Activated CD4-positive, alpha-beta T cell treated with anti-CD3 and anti-CD28 coated beads, Interleukin-2, amount 10 ng/mL, durations not matched to agents 7 days and 5 days (primary cell): ENCODE measurements at places on chromosomes 5 and 9. TPM values are rescaled to one million over a fixed set of nuclear protein-coding genes. Genes with fewer than 3 reads are reported as not detected.

Gene ANKRD34B
- total RNA-seq: not detected

DNA sequence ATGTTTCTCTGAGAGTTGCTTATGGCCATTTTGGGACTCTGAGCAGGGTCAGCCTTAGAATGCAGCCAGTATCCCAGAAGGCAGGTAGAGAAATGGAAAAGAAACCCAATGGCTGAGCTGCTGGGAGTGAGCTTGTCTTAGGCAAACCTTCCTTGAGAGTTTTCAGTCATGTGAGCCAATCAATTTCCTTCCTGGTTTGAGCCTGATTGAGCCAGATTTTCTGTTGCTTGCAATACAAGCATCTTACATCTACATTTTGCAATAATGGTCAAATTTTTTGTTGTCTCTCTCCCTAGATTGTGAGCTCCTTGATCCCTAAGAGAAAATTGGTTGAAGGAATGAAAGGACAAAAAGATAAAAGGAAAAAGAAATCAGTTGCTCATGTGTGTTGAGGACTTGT lies 155.3 kb downstream of the SNX18 start:
- DNase-seq: no peak

DNA sequence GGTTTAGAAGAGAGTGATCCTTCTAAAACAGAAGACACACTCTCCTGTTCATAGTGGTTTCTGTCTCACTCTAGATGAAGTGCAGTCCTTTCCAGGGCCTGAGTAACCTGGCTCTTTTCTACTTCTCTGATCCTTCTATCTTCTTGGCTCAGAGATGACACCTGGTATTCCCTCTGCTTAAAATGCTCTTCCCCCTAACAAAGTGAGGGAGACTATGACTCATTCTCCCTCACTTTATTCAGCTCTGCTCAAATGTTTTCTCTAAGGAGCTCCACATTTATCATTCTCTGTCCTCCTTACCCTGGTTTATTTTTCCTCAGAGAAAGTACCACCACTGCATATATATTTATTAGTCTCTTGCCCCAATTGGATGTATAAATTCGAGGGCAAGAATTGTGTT lies 24.6 kb downstream of the TUT7 start:
- no peak for DNase-seq

DNA sequence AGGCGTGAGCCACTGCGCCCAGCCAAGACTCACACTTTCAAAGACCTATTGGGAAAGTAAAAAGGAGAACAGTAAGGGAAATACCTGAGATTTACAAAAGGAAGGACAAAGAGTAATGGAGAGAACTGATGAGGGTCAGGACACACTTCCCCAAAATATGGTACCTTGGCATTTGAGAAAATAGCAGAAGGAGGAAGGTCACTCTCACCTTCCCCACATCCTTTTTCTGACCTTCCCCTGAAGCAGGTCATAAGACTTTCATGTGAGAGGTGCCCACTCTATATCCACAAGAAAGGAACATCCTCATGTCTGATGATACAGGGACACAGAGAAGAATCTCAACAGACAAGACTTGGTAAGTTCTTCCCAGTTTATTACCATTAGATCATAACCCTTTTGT lies 272.8 kb downstream of the FBXL17 start:
- no peak for DNase-seq

- DNase-seq: no peak
Observed at GRCh38 chr5:54387659-54388232, 67.8 kb upstream of the HSPB3 start.

- no peak for DNase-seq
Observed at GRCh38 chr9:133112663-133113026, 8.4 kb downstream of the RALGDS start.

DNA sequence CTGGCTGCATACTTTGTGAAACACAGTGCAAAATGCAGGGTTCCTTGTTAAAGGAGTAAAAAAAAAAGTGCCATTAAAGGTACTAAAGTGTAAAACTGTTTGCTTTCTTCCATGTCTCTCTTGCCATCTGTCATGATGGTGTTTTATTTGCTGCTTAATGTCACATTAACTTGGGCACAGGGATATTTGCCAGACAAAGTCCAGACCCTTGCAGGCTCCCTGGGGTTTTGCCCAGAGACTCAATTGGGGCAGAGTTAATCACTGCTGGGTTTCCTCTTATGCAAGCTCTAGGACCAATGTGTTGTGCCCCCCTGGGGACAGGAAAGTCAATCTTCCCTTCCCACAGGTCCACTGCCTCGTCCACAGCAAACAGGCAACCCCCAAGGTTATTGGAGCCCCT lies 274.3 kb upstream of the SGCD start:
- no peak for DNase-seq

GRCh38 chr9:100477241-100477640 lies 4.3 kb downstream of the TMEFF1 start:
- DNase-seq: no peak
